ENCODE measurements at places on chromosomes 1 and 21.

DNA sequence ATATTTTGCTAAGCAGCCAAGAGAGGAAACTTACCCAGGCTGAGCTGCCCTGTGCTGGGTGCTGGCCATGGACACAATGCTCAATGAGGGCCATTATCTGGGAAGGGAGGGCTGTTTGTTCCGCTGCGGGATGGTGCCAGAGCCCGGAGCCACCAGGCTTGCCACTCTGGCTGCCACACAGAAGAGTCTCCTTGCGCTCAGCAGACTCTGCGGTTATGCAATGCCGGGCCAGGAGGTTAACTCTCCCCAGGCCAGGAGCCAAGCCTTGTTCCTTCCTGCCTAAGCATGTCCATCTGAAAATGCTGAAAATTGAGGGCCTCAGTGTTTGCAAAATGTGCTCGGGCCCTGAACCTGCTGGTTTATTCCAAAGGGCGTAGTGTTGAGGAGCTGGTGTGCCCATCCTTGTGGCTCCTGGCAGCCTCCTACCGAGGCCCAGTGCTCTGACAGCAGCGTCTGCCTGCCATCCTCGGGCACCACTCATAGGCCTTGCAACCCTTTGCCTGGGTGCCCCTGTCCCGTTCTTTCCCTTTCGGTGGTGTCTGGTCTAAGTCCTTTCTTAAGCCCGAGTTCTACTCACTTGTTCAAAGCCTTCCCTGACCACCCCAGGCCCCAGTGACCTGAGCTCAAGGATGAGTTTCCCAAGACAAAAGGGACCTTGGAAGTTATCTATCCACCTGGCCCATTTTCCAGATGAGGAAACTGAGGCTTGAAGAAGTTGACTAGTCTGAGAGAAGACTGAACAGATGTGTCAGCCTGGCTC is 133.8 kb upstream of the EDN2 start:
- DNase-seq = no peak

- no peak for DNase-seq
These were observed 286.9 kb upstream of the RUNX1 start for GRCh38 chr21:35335951-35336446.

- DNase-seq = no peak
These were observed 64.6 kb downstream of the RHBG start for GRCh38 chr1:156433602-156434001.

- DNase-seq = no peak
These were observed 30.1 kb downstream of the OLFML3 start for GRCh38 chr1:114009393-114009792.

GRCh38 chr1:150234566-150235293 is 1.2 kb downstream of the ANP32E start:
- peak; percentile 94 for DNase-seq

GRCh38 chr21:41426676-41427404 is 801 bp downstream of the MX1 start:
- no peak for DNase-seq

- peak; percentile 28 for DNase-seq
These were observed 20.5 kb downstream of the SZRD1 start for GRCh38 chr1:16387201-16388188.

DNA sequence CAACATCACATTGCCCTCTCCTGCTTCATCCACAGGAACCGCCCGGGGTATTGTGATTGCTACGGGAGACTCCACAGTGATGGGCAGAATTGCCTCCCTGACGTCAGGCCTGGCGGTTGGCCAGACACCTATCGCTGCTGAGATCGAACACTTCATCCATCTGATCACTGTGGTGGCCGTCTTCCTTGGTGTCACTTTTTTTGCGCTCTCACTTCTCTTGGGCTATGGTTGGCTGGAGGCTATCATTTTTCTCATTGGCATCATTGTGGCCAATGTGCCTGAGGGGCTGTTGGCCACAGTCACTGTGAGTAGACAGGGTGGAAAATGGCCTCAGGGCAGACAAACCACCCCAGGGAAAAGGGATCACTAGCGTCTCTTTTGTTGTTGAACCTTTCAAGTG is 12.7 kb downstream of the ATP1A4 start:
- no peak for DNase-seq

DNA sequence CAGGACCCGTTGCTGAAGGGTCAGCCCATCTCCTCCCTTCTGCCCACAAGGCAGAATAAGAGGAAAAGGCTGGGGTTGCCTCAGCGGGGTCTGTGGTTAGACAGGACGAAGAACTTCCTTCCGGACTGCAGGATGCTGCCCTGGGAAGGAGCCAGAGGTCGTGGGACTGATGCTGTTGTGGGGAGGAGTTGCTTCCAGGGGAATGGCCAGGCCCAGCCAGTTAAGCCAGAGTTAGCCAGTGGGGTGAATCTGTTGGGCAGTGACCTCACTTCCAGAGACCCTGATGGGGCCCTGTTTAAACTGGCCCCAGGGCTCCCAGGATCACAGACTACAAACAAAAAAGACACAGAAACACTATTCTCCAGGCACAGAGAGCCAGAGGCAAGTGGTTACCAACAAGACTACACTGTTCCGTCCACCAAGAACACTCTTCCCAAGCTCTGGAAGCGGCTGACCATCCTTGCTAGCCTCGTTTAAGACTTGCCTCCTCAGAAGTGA is 13.0 kb downstream of the FAM229A start:
- DNase-seq = peak; percentile 25

DNA sequence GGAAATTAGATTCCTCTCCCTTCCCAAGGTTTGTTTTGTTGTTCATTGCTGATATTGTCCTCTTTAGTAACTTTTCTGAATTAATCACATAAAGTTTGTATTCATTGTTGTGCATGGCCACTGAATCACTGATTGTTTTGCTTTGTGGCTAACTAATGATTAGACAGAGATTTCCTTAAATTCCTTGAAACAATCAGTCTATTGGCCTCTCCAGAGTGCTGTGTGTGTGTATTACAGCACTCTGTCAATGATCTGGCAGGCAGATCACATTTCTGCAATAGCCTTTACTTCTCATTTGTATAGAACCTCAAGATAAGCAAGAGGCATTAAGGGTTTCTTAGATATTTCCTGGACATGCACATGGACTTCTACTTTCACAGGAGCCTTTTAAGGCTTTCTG is 78.6 kb downstream of the DUSP10 start:
- DNase-seq = no peak

- peak; percentile 73 for DNase-seq
These were observed 17.9 kb upstream of the PWP2 start for GRCh38 chr21:44089001-44089911.

GRCh38 chr21:40067751-40068150 is 200.5 kb downstream of the PCP4 start:
- no peak for DNase-seq

DNA sequence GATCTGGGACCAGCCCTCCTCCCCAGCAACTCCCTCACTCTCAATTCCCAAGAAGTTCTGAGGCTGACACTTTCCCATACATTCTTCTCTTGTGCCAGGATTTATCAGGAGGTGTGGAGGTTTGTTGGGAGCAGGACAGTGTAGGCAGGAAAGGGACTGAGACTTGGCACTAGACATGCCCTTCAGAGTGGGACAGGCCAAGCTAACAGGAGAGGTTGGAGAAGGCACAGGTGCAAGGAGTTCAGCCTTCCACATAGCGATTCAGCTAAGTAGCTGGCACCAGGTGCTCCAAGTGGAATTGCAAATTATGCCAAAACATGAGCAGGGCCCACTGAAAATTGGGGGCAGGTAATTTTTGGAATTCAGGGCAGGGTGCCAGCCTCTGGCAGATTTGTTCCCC is 83.0 kb upstream of the DUSP10 start:
- DNase-seq = no peak

DNA sequence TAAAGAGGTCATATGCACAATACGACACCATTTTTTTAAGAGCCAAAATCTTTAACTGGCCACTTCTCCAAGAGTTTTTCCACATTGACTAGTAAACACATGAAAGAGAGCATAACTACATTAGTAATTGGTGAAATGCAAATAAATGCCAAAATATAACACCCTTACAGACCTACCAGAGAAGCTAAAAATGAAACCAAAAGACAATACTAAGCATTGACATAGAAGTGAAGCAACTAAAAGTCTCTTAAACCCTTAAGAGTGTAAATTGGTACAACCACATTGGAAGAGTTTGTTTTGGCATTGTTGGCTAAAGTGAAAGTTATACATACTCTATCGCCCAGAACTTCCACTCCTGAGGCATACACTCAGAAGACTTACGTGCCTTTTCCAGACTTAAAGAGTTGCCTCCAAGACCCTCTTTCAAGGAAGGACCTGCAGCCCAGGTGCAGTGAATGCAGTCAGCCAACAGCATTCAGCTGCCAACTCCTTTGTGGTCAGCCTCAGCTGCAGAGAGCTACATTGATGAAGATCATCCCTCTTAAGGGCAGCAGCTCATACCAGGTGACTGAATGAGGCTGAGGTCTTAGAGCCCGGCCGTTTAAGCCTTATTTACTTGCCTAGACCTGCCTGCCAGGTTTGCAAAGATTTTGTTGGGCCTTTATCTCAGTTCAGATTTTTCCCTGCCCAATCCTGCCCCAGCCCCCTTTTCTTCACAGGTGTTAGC is 839.1 kb upstream of the ADGRL2 start:
- no peak for DNase-seq

- DNase-seq = no peak
These were observed 30.7 kb upstream of the RNF187 start for GRCh38 chr1:228456252-228457016.

DNA sequence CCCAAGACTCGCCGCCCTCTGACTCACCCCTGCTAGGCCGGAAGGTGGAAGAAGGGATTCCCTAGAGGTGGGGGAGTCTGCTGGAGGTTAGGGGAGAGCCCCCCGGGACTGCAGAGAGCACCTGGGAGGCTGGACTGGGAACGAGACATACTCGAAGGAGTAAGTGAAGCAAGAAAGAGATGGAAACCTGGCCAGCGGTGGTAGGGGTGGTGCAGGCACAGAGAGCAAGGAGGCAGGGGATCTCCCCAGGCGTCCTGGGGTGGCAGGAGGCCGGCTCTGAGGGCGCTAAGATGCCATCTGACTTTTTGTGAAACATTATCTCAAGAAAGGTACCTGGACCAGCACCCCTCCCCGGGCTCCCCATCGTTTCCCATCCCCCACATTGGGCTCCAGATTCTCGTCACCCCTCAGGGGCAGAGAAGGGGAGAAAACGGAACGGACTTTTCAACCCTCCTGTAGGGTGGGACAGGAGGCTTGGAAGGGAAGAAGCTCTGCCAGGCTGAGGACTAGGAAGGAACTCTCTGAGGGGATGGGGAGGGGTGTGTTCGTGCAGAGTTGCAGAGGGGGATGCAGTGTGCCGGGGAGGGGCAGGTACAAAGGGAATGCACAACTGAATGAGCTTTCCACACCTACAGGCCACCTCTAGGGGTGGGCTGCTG is 708 bp downstream of the CHRNB2 start:
- no peak for DNase-seq

DNA sequence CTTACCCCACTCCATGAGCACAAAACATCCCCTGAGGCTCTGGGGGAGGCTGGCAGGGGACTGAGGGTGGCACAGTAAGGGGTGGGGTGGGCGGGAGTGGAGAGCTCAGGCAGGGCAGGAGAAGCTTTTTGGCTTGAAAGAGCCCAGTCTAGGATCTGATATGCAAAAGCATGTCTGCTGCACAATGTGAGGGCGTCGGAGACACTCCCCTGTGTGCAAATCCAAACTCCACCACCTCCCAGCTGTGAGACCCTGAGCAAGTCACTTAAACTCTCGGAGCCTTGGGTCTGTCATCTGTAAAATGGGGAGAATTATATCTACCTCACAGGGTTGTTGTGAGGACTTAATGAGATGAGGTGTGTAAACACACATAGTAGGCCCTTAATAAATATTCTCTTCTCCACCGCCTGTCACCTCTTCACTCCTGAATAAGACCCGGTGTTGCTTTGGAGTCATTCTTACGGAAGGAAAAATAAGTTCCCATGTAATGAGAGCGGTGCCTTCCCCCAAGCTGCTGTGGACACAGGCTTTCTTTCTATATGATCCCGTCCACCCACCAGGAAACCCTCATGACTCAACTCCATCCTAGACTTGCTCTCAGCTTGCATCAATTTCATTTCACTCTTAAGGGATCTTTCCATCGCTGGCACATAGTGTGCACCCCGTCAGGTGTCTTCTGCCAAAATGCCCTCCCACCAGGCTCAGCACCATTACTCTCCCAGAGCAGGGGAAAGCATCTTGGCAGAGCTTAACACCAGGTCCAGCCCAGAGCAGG is 12.5 kb downstream of the KCNN3 start:
- DNase-seq = no peak

- DNase-seq = no peak
These were observed 31.1 kb upstream of the BCAR3 start for GRCh38 chr1:93712741-93713140.

DNA sequence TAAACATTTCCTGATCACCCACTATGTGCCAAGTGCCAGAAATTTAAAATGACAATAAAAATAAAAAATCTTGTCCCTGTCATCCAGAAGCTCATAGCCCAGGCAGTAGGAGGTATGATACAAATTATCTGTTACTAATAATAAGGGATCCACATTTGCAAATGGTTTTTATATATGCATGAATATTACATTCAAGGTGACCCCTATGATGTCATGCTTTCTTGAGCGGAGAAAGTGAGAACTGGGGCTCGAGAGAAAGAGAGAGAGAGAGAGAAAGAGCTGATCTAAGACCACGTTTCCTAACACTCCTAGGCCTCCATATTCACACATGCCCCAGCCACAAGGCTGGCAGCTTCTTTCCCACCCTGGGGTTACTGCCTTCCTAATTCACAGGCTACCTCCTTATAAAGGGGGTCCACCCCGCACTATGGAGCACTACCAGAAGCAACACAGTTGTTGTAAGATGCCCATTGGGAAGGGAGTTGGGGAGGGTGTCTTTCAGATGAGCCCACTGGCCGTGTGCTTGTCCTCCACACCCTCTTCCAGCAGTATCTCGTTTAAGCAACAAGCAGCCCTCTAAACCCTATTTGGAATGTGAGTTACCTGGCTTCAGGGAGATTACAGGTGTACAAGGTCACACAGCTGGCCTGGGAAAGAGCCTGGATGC is 28.8 kb upstream of the LRRN2 start:
- no peak for DNase-seq

DNA sequence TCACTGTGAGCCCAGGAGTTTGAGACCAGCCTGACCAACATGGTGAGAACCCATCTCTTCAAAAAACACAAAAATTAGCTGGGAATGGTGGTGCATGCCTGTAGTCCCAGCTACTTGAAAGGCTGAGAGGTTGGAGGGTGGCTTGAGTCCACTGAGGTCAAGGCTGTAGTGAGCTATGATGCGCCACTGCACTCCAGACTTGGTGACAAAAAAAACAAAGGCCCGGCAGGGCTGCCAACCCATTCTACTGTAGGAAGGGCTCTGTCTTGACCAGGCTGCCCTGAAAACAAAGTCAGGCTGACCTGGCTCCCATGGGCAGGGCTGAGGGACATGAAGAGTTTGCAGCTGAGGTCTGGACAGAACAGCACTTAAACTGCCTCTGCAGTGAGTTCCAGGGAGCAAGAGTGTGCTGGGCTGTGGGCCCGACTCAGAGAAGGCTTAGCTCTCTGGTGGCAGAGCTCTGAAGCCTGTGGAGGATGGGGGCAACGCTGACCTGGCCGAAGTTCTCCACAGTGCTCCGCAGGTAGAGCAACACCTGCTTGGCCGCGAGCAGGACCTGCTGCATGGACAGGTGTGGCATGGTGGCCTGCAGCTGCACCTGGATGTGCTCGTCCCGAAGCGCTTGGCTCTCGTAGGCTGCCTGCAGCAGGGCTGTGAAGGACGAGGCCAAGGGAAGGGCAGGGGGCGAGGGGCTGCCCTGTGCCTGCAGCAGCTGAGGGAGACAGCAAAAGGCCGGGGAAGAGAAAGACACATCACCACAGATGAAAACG is 42.4 kb downstream of the URB1 start:
- no peak for DNase-seq
